ENCODE measurements at places on chromosomes 5 and 9.

DNA sequence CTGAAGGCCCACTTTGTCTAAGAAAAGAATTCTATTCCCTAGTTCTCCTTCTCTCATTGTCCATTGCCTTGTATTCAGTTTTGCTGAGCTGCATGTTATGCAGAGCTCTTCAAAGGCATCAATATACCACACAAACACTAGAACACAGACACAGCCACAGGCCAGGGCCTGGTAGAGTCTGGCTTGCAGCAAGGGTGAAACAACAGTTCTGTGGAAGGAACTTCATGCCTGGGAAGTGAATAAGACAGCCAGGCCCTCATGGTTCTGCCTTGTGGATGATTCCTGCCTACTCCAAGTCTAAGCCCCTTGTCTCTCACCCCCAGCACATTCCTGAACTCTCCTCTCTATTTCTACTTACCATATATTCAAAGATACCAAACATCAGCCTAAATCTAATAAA lies 30.8 kb downstream of the KLHL3 start:
- no peak for DNase-seq

GRCh38 chr5:956941-957747 lies 51.5 kb upstream of the NKD2 start:
- DNase-seq = no peak

DNA sequence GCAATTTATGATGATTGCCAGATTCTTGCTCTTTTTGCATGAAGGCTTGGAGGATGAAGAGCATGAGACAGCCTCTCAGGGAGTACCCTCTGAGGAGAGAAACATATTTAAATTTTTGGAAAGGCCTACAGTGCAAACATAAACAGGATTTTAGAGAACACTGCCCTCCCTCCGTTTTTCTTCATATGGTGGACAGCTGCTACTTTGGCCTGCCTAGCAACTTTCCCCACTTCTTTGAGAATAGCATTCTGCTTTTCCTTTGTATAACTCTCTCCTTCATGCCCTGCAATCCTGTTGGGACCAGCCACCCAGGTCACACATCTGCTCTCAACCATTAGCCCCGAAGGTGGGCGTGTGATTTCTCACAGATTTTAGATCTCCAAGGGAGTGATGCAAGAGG lies 20.5 kb upstream of the TXN start:
- DNase-seq = no peak

DNA sequence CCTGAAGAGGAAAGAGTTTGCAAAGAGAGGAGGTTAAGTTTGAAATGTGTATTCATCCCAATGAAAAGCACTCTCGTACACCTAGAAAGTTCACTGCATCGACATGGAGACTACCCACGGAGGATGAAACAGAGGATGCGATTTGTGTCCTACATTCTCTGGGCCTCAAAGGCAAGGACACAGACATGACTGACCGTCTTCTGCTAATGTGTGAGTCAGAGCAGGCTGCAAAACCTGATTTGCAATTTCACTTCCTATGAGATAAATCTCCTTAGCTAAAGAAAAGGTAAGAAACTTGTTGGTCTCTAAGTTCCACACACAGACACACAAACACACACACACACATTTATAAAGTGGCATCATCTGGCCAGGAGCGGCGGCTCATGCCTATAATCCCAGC lies 98.6 kb downstream of the GNAQ start:
- DNase-seq = no peak

GRCh38 chr5:133222979-133223378 lies 171.2 kb downstream of the HSPA4 start:
- DNase-seq = no peak

DNA sequence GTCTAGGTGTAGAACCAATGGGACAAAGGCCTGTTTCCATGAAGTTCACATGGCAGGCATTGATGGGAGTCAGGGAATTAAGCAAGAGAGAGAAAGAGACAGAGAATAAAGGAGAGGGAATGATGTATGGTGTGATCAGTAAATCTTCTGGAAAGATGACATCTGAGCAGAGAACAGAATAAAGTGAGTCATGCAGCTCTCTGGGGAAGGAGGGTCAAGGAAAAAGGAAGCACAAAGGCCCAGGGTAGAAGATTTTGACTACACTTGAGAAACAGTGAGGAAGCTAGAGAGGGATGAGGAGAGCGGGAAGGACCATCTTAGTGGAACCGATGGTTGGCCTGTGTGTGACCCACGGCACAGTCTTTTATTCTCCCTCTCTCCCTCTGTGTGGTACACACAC lies 425.9 kb downstream of the SPOCK1 start:
- no peak for DNase-seq

DNA sequence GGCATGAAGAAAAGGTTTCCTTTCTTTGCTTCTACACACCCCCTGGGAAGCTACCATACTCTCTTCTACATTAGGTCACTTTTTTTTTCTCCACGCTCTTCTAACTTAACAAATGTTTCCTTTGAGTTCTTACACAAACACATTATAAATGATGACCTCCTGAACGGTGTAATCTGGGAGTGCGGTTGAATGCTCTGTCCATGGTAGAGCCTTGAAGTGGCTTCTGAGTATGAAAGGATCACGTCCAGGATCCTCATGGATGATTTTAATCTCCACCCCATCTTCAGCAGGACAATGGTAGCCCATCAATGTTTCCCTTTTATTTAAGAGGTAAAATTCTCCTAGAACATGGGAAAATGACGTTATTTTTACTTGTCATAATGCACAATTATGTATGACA lies 587.3 kb downstream of the SEMA5A start:
- no peak for DNase-seq

DNA sequence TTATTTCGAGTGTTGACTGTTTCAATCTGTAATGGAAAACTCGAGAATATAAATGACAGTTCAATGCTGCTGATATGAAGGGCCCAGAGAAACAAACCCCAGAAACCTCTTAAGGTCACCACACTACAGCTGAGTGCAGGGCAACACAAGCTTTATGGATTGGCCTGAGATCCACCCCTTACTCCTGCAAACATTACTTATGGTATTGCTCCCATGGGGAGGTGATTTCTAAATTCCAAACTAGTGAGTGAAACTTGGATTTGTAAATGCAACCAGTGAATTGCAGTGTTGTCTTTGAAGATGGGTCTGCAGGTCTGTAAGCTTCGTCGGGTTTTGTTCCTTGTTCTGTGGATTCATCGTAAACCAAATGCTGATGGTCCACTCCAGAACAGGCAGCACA lies 85.4 kb downstream of the NTRK2 start:
- no peak for DNase-seq

DNA sequence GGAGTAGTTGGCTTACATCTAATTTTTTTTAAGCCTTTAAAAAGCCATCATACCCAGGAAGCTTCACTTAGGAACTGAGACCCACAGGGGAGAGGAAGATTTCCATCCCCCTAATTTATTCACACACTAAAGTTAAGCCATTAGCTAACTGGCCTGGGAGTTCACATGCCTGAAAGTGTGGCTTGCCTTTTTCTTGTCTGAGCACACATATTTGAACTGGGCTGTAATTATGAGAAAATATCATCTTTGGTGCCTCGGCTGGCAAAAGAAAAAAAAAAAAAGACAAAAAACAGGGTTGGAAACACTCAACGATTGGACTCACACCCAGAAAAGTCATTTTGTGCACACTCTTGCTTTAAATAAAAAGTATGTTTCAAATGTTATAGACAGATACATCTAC lies 847.3 kb downstream of the MAT2B start:
- no peak for DNase-seq

DNA sequence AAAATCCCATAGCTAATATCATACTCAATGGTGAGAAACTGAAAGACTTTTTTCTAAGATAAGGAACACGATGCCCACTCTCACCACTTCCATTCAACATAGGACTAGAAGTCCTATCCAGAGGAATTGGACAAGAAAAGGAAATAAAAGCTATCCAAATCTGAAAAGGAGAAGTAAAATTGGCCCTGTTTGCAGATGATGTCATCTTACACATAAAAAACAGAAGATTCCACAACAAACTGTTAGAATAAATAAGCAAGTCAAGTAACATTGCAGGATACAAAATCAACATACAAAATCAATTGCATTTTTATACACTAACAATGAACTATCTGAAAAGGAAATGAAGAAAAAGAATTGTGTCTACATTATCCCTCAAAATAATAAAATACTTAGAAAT lies 308.0 kb downstream of the MCTP1 start:
- DNase-seq = no peak

- DNase-seq = no peak
These were observed 207.0 kb downstream of the CSNK1G3 start for GRCh38 chr5:123719004-123719403.

- DNase-seq = no peak
These were observed 7.5 kb downstream of the HBEGF start for GRCh38 chr5:140338908-140339307.

GRCh38 chr5:160685219-160685618 lies 166.8 kb downstream of the ATP10B start:
- DNase-seq = no peak

- no peak for DNase-seq
These were observed 66.4 kb downstream of the SLCO4C1 start for GRCh38 chr5:102229685-102230084.

- no peak for DNase-seq
These were observed 187.1 kb upstream of the RPS23 start for GRCh38 chr5:82465235-82465634.

GRCh38 chr5:120695368-120695880 lies 231.3 kb downstream of the PRR16 start:
- no peak for DNase-seq

GRCh38 chr5:110354311-110354710 lies 372.2 kb downstream of the TMEM232 start:
- DNase-seq = no peak

- DNase-seq = no peak
These were observed 36.2 kb upstream of the REEP2 start for GRCh38 chr5:138402640-138403039.

GRCh38 chr5:128706269-128706668 lies 168.2 kb upstream of the FBN2 start:
- DNase-seq = no peak

DNA sequence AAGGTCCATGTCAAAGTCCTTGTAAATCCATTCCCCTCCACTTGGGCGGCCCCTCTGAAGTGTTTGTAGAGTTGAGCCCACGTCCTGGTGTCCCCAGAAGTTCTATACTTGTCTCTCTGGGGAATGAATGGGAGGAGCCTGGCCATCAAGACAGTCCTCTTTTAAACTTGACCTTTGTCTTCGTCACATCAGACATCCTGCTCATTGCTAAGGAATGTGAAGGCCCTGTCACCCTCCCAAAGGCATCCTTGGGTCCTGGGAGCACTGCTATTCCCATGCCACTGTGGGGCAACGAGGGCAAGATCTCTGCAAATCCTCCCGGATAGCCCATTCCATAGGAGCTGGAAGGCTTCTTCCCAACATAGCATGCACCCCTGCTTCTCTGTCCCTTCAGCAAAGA lies 235.5 kb downstream of the SLIT3 start:
- no peak for DNase-seq

DNA sequence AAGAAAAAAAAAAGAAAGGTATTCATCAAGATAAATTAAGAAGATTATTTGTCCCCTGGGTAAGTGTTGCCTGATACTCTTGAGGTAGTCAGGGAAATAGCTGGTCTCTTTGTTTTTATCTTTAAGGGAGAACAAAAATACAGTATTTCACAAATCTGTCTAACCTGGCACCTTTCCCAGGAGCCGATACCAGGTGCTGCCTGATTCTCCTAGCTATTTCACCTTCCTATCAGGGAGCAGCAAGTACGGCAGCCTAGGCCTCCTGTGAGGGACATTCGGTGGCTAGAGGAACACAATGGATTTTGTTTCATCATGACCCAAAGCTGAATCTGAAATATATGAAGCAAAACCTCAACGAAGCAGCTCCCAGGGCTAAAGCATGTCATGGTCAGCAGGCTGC lies 86.0 kb downstream of the TARS1 start:
- no peak for DNase-seq

DNA sequence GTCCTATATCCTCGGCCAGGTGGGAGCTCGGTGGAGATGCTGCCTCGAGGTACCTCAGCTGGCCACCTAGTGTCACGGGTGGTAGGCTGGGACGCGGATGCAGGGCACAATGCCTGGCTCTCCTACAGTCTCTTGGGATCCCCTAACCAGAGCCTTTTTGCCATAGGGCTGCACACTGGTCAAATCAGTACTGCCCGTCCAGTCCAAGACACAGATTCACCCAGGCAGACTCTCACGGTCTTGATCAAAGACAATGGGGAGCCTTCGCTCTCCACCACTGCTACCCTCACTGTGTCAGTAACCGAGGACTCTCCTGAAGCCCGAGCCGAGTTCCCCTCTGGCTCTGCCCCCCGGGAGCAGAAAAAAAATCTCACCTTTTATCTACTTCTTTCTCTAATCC lies 2.0 kb downstream of the PCDHGC3 start:
- no peak for DNase-seq

- DNase-seq = no peak
These were observed 191.7 kb downstream of the MAPKAP1 start for GRCh38 chr9:125515281-125515680.

- no peak for DNase-seq
These were observed 19.6 kb downstream of the TJP2 start for GRCh38 chr9:69193685-69194032.

GRCh38 chr9:125810161-125810560 lies 63.0 kb downstream of the PBX3 start:
- no peak for DNase-seq

DNA sequence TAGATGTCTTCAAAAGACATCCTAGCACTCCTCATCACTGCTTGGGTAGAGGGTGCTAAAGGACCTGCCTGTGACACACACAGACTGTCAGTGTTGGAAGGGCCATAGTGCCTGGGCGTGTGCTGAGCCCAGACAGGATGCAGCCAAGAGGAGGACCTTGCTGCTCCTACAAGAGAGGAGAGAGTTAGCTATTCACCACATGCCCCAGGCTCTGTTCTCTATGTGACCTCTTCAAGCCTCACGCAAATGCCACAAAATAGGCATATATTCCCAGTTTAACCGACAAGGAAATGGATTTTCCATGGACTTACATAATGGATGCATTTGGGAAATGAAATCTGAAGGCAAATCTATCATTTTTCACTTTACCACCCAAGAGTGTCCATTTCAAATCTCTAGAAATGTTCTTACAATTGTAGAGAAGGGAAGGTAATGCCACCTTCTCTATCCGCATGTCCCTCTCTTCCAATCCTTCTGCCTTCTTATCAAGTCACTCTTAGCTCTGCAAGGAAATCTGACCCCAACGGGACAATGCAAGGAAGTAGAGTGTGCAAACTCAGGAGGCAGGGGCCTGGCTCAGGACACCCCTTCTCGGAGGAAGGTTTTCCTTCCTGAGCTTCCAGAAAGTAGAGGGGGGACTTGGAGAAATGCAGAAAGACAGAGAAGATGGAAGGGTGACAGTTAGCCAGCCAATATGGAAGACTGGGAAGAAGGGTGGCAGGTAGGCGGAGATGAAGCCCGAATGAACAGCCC lies 49.5 kb downstream of the TRIM32 start:
- DNase-seq = no peak

DNA sequence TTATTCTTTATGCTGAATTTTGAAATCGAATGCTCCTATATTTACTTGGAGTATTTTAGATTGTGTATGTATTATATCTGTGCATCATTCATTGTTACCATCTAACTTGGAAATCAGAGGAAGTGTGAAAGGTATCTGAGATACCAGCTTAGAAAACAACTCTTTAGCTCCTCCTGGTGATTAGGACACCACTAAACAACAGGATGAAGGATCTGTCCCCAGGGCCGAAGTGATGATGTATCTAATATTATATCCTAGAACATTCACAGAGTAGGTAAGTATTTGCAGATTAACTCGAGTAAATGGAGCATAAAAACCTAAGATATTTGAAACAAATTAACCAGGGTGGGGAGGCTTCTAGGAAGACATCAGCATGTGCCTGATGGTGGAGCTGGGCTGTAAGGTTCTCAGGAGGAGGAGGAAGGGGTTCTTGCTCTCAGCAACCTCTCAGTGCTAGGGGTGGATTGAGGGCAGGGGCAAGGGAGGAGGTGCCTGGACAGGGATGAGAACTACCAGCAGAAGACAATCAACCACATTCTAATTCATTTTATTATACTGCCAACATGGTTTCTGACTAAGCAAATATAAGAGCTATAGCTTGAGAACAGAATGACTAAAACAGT lies 2.6 kb upstream of the NFIL3 start:
- DNase-seq = no peak
